ENCODE measurements at places on chromosomes 11 and 22.

GRCh38 chr11:43756575-43756974 is 76.0 kb downstream of the HSD17B12 start:
- no peak for DNase-seq

- DNase-seq: no peak
Measured at GRCh38 chr11:64692764-64693331, 30.1 kb downstream of the NRXN2 start.

DNA sequence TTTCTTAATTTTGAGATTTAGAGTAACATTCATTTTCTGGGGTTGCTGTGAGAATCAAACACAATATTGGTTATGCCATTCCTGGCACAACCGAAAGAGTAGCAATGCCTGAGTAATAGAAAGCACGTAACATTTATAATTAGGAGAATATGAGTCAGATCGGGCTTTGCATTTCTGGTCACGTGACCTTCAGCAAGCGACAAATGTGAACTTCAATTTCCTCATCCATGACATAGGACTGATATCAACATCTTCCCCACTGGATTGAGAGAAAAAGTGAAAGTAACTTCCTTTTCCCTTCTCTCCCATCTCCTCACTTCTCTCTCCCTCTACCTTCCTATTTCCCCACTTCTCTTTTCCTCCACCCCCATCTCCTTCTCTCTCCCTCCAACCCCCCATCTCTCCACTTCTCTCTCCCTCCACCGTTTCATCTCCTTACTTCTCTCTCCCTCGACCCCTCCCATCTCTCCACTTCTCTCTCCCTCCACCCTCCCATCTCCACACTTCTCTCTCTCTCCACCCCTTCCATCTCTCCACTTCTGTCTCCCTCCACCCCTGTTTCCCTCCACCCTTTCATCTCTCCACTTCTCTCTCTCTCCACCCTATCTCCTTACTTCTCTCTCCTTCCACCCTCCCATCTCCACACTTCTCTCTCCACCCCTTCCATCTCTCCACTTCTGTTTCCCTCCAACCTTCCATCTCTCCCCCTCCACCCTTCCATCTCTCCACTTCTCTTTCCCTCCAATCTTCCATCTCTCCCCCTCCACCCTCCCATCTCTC is 33.5 kb upstream of the CAT start:
- DNase-seq: no peak

- DNase-seq: no peak
Measured at GRCh38 chr11:2155511-2155910, 5.5 kb downstream of the INS start.

- DNase-seq: no peak
Measured at GRCh38 chr11:118004543-118005223, 18.5 kb downstream of the IL10RA start.

- DNase-seq: no peak
Measured at GRCh38 chr22:32864596-32864995, 63.1 kb downstream of the TIMP3 start.
